Fibroblast of the aortic adventitia (primary cell): ENCODE measurements at places on chromosomes 3 and 15.

- no peak for DNase-seq
These were observed 237.3 kb downstream of the FMN1 start for GRCh38 chr15:32957219-32957618.

DNA sequence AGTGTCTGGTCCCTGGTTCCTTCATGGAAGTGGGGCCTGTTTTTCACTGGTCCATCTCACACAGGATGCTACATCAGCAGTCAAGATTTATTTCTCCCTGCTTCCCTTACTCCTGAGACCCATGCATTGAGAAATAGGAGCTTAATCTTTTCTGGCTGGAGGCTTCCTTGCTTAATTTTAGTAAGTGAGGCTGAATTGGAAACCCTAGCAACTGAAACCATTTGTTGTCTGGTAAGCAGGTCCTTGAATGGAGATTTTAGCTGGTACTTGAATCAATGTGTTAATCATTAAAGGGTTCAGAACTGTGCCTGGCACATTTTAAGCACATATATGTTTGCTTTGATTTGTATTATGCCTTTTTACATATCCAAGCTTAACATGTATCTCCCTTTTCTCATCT, 20.2 kb upstream of the MEF2A start:
- peak; percentile 40 for DNase-seq

DNA sequence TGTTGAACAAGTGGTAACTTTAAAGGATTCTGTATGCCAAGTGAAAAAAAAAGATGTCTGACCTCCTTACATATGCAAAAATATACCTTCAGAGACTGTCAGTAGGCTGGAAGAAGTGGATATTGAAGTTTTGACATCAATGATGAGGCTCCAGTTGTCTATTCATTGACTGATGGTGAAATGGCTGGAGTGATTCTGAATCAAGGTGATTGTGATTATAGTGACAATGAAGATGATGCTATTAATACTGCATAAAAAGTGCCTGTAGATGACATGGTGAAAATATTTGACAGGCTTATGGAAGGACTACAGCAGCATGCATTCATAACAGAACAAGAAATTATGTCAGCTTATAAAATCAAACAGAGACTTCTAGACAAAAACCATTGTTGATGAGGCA, 4.1 kb downstream of the CCR8 start:
- no peak for DNase-seq

- DNase-seq: no peak
These were observed 51.5 kb downstream of the UMPS start for GRCh38 chr3:124781476-124782376.

DNA sequence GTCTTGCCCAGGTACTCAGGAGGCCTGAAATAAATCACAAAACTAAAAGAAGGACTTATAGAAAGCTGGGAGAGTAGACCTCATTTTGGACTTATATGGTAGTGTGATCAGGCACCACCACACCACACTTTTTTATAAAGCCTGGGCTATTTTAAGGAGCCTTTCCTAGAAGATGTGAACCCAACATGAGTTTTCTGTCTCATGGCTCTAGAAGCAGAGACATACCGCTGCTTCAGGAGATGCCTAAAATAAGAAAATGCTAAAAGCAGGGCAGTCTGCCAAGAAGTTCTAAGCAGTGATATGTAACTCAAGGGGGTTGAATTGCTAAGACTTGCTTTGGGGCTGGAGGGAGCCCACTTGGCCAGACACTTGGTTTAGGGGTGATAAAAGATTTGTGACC, 49.6 kb downstream of the SUMF1 start:
- DNase-seq: peak; percentile 74

DNA sequence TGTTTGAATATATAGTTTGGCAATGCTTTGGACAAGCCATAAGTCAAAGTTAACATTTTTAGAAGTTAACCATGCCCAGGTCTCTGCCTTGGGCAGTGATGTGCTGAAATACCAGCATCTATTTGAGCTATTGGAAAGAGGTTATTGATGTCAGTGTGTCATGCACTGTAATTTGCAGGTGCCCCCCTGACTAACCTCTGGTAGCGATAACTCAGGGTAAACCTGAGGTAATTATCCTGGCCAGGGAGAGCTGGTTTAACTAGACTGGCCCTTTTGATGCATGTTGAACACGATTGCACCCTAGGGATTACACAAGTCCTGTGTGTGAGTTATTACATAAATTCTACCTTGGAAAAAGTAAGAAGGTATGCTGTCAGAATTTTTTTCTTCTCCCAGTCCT, 455.8 kb upstream of the WNT5A start:
- DNase-seq: no peak

DNA sequence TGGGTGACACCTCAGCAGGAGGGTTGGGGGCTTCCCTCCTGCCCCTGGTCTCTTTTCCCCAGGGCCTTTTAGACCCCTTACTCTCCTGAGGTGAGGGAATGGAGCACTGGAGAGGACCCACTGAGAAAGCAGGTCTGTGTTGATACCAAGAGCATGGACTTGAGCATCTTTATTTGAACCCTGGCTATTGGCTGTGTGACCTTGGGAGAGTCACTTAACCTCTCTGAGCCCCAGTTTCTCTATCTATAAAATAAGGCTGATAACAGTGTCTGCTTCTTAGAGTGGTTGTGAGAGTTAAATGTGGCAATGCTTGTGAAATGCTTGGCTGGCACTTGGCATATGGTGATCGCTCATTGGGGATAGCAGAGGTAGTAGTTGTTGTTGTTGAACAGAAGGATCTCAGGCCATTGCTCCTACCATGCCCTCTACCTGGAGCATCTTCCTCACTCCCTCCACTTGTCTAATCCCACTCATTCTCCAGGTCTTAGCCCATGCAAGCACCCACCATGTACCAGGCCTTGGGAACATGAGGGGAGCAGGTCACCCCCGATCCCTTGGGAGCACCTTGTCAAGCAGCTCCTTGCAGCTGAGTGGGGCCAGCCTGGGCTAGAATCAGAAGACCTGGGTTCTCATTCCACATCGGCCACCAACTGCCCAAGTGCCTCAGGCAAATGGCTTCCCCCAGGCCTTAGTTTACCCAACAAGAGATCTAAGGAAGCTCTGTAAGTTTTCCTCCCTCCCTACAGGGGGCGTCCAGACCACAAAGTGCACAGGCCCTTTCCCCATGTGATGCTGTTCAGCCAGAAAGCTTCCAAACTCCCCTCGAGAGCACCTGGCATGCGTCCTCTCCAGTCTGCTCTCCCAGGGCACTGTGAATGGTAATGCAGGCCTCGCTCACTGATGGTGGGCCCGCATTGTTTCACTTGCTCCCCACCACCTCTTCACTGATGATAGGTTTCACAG, 96.7 kb downstream of the LSM3 start:
- no peak for DNase-seq

GRCh38 chr3:40172560-40172959, 136.9 kb upstream of the EIF1B start:
- no peak for DNase-seq

- no peak for DNase-seq
These were observed 665 bp downstream of the FRMD4B start for GRCh38 chr3:69385123-69385722.

- DNase-seq: peak; percentile 65
These were observed 22.7 kb downstream of the ATP6V1A start for GRCh38 chr3:113769551-113769950.

- no peak for DNase-seq
These were observed 71.0 kb upstream of the ZBED2 start for GRCh38 chr3:111666041-111666735.

DNA sequence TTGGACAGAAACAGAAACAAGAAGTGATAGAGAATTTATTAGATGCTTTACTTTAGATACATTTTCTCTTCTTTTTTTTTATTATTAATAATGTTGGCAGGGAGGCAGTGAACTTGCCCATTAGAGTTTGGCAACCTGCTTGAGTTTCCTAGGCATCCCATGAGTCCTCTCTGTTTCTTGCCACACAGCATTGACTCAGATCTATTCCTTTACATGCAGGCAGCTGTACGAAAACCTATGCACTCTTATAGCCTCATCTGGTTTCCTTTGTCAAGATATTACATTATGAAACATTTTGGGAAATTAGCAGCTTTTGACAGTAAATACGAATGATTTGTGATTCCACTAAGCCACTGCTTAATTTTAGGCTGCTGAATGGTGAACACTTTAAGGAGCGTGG, 23.3 kb downstream of the IL1RAP start:
- DNase-seq: no peak

- DNase-seq: peak; percentile 20
These were observed 617.4 kb downstream of the SI start for GRCh38 chr3:164460851-164461250.

DNA sequence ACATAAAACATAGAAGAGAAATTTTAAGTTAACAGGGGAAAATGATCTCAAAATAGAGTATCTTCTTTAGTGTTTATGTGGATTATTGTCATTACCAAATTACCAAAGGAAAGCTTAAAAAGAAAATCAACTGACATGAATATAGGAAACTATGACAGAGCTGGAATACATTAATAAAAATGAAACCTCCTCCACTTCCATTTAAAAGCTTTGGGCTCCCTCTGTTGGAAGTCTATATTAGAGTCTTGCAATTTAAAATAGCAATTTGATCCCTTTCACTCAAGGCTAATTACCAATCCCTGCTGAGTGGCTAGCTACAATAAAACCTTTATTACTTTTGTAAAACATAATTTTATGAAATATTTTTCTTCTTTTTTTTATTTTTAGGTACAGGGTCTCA, 61.4 kb upstream of the IMPG2 start:
- peak; percentile 62 for DNase-seq

DNA sequence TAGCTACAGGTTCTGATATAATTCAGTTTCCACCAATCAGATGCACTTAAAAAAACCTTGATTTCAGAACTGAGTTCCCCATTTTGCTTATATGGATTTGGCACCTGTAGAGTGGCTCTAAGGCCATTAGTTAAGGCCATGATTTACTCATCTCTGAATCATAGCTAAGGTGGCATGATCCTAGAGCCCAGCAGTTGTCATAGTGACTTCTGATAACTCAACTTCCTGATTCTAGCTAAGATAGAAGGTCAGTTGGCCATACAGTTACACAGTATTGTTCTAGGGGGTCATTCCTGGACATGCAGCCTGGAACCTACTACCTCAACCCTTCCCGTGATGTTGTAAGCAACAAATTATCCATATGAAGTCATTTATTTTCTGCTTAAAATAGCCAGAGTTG, 15.9 kb upstream of the TMEM87A start:
- DNase-seq: no peak

DNA sequence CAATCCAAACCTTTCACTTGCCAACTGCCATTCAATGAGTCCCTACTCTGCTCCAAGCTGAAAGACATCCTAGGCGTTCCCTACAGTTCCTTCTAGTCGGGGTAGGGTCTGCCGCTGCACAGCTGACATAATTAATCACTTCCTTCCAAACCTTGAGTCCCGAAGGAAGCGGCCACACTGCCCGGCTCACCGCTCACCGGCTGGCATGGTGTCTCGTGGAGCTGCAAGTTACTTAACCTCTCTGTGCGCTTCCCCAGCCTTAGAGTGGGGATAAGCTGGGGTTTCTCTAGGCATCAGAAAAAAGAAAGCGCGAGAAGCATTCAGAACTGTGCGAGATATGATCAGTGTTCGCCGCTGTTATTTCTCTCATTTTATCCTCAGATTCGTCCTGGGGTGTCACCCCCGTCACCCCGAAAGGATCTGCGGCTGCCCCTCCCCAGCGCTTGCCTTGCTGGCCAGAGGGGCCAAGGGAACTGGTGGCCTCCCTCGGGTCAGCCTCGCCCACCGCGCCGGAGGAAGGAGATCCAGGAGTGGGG, 748 bp downstream of the MRPS25 start:
- DNase-seq: peak; percentile 32
